Activated gamma-delta T cell treated with anti-CD3 and anti-CD28 coated beads, Interleukin-2, amount 50 U/mL, for 16 hours (primary cell): ENCODE measurements at places on chromosomes 5 and 9.

GRCh38 chr9:35054871-35055644, 17.4 kb downstream of the VCP start:
- DNase-seq = no peak

GRCh38 chr5:169723103-169723831, 86.2 kb downstream of the DOCK2 start:
- DNase-seq = no peak

- DNase-seq = no peak
Measured at GRCh38 chr5:23840083-23840482, 332.7 kb downstream of the PRDM9 start.

- no peak for DNase-seq
Measured at GRCh38 chr5:5738797-5739489, 316.5 kb downstream of the ICE1 start.

DNA sequence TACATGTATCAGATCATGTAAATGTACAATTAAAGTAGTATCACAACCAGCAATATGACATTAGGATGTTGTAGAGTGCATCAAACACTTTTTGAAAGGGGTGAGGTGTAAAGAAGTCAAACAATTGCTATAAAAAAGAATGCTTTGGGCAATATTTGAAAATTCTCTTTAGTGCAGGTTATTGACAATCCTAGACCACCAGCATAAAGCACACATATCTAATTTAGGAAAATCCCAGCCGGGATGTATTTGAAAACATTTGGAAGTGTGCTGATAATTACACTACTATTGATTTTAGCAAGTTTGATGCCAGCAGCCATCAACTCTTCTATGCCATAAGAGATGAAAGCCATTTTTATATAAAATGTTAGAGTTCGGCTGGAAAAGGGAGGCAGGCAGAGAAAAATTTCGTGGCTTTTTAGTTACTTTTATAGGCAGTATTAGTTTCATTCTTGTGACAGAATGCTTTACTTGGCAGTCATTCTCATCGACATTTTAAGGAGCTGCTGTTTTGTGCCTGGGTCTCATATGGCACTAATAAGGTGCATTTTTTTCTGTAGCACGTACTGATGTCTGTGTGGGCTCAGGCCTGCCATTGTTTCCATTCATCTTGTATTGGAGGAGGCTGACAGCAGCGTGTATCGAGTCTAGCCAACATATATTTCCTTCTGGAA, 285.7 kb downstream of the AOPEP start:
- DNase-seq = no peak

DNA sequence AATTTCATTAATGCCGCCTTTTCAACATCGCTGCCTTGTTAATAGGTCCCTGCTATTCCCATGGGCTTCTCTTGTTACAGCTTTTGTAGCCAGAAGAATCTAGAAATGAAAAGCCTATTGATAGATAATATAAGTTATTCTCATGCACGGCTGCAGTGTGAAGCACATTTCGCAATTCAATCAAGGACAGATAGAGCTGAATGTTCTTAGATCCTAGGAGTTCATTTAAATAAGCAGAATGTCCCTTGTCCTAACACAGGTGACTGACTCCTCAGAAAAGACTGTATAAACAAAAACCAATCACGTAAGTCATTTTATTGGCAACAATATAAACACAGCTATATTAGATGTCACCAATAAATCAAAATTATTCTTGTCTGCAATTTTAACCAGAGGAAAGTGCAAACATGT, 9.4 kb downstream of the GLIS3 start:
- no peak for DNase-seq

DNA sequence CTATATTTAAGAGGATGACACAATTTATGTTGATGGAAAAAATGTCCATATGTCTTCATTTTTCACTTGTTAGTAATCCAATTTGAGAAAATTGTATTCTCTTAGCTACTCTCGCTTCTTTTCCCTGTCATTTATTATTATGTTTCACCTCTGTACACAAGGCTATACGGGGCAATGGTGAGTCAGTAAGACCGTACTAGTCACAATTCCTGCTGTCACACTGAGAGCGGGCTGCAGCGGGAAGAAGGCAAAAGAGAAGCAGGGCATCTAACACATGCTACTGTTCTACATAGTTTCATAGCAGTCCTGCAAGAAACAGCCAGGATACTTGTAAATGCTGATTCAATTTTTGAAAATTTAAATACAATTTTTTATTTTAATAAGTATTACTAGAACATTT, 23.3 kb upstream of the PRDM9 start:
- DNase-seq = no peak

DNA sequence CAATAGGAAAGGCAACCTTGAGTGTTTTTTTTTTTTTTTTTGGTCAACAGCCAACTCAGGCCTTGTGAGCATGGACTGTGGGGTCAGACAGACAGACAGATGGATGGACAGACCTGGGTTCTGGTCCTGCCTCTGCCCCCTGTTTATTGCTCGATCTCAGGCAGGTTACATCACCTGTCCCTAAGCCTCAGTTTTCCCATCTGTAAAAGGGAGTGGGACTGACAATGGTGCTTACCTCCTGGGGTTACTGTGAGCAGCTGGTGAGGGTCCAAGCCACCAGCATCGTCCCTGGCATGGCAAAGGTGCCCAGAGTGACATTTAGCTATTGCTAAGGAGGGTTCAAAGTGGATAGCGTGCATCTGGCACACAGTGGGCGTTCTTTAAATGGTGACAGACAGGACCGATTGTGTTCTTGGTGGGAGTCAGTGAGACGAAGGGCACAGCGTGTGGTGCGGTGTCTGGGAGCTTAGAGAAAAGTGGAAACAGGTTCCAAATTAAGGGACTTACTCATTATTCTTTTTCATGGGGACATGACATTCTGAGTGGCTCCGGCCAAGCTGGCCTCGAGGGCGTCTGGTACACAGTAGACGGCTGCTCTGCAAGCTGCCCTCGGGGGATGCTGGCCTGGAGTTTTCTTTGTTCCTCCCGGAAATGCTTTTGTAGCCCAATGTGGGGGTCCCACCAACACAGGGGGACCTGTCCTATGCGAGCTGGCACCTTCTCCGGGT, 72.1 kb downstream of the COL27A1 start:
- no peak for DNase-seq
